ENCODE measurements at places on chromosomes 1 and 21.

DNA sequence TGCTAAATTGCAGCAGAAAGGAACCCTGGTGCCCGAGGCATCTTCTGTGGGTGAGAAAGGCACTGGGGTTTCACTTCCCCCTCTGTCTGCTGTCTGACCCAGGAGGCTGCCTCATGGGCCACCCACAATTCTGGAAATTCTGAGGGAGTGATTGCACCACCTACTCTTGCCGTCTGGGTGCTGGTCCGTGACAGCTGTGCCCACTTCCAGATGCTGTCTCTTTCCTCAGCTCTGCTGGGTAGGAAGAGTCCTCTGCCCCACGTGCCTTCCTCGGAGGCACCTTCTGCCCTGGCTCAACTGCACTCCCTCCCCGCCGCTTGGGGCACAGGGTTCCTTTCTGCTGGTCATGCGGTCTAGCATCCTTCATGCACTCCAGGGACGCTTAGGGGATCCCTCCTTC, 96.3 kb downstream of the ARHGEF10L start:
- no peak for DNase-seq

DNA sequence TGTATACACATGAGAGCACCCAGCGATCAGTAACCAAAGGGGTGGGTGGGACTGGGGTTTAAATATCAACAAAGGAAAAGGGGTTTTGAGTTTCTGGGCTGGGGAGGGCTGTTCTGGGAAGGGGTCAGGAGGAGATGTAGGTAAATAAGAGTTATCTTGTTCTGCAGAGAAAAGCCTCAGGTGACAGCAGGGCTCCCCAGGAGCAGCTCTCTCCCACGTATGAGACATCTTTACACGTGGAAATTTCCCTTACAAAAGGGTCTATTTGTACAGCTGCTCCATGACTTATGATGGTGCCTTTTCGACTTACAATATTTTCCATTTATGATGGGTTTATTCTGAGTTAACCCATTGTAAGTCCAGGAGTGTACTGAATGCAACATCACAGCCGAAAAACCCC, 16.3 kb upstream of the PADI2 start:
- no peak for DNase-seq

DNA sequence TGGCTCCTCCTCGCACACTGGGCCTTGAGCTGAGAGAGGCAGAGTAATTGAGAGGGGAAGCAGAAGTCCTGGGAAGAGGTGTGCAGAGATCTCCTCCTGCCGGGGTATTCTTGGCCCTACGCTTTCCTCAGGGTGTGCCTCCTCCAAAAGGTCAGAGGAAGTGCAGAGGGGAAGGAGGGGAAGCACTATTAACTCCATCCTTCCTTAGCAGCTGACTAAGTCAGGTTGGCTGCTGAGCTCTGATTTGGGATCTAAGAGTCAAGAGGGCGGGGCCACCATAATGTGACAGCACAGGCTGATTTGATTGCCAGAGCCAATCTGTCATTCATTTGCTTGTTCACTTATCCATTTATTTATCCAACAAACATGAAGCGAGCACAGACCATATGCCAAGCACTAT, 12.3 kb downstream of the ATP2B4 start:
- no peak for DNase-seq

DNA sequence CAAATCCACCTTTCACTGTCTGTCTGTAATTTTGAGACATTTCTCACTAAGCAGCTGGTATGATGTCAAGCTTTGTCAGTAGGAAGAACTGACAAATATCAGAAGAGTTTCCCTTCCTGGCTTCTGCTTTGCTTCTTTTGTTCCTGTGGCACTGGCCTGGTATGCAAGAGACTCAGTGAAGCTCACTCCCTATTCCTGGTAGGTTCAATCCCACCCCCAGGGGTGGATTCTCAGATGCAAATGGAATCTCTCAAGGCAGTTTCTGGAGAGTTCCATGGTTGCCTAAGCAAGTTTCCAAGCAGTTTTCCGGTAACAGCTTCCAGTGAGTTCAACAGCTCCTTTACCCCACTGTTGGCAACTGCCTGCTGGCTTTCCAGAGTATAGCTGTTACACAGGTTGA, 683.4 kb downstream of the PTPRC start:
- no peak for DNase-seq

DNA sequence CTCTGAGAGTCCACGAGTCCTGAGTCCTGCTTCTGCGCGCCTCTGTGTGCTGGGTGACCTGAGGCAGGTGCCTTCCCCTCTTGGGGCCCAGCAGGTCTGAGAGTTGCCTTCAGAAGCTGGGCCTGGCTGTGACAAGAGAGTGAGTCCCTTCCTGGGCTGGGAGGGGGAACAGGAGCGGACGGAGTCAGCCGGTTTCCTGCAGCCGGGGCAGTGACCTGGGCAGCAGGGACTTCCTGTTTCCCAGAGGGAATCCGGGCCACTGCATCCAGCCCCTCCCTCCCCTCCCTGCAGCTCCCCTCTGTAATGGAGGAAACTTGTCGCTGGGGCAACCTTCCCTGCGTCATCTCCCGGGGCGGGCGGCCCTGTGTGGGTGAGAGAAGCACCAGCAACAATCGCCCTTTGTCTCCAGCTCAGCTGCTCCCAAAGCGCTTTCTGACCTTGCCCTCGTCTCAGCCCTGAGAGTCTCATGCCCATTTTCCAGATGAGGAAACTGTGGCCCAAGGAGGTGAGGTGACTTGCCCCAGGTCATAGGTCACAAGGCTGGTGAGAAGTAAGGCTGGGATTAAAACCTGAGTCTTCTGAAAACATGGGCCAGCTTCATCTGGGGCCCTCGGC, 61.1 kb downstream of the SDC3 start:
- no peak for DNase-seq

DNA sequence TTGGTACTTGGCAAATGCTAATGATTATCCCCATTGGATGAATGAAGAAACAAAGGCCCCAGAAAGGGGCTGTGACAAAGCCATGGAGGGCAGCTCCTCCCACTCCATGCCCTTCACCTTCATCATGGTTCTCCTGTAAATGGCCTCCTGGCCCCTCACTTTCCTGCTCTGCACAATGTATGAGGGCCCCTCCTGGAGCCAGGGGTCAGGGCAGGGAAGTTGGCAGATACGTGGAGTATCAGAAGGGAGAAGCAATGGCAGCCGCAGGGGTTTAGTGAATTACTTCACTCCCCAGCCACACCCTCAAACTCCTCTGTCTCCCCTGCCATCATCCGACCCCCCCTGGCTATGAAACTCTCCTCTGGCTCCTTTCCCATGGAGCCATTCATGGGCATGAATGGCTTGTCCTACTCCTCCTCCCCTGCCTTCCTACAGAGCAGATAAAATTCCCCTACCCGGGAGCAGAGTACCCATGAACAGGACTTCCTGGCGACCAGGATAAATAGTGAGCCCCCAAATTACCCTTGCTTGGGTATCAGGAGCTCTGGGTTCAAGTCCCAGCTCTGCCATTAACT, 86.3 kb downstream of the CAMK2N1 start:
- DNase-seq: no peak

DNA sequence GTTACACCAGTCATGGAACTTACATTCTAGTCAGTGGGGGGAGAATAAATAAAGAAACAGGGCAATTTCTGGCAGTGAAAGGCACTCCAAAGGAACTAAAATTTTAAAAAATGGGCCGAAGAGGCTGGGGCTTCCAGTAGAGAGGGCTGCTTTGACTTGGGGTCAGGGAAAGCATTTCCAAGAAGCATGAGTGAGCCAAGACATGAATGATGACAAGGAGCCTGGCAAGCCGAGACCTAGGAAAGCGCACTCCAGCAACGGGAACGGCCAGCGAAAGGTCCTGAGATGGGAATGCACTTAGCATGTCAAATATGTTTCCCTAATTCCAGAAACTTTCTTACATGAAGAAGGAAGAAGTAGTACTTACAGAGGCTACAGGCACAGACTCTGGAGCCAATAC, 95.4 kb upstream of the NGF start:
- no peak for DNase-seq

DNA sequence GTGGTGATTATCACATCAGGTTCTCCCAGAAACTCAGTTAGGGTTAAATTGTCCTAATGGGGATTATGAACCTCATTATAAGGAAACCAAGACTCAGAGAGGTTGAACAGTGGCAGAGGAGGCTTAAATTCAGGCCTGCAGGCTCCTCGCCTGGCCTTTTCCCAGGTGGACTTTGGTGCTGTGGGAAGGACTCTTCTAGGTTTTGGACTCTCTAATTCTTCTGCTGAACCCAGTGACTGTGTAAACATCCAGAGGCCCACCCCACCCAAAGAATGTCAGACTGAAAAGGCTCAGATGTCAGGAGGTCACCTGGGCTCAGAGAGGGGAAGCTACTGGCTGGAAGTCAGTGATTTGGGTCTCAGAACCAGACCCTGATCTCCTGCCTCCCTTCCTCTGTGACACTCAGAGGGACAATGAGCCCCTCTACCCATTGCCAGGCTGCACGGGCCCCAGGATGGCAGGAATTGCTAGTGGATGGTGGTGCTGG, 2.5 kb downstream of the ZNF362 start:
- DNase-seq: no peak

DNA sequence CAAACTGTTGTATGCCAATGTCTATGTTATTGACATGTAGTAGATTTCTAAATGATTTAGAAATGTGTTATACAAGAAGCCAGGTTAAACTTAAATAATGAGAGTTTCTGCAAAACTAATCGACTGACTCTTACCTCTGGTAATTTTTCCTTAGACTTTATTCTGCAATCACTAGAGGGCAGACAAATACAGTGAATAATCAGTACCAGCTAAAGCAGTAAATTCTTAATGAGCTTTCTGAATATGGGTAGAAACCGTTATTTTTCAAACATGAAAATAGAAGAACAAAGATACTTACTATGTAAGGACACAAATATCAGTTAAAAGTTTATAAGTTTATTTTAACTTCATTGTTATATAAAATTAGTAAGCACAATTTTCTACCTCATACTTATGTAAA, 97.9 kb upstream of the RGS1 start:
- DNase-seq: no peak

DNA sequence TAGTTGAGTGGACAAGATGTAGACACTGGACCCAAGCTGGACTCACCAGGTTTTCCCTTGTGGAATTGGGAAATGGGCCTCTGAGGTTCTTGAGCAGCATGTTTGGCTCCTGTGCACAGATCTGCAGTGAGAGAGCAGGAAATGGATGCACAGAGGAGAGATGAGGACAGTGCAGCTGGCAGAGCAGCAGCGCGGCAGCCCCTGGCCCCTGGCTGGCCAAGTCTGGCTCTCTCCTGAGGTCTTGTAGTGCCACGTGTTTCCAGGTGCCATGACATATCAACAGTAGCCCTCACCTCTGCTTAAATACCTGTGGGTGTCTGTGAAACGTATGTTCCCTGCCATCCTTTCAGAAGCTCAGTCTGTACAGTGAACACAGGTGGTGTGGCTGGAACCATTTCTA, 19.2 kb upstream of the BCL10 start:
- no peak for DNase-seq
